Vagina (tissue), 2 donors: ENCODE measurements at places on chromosomes 5 and 9.

GRCh38 chr9:114757984-114758383, 47.9 kb downstream of the TNFSF15 start:
- DNase-seq = no peak

- DNase-seq = no peak
Measured at GRCh38 chr9:136821826-136822544, 14.2 kb downstream of the RABL6 start.

GRCh38 chr9:123689701-123690428, 240.1 kb downstream of the DENND1A start:
- no peak for DNase-seq

GRCh38 chr9:92637326-92637725, 32.6 kb downstream of the IPPK start:
- DNase-seq = peak; percentile 77

DNA sequence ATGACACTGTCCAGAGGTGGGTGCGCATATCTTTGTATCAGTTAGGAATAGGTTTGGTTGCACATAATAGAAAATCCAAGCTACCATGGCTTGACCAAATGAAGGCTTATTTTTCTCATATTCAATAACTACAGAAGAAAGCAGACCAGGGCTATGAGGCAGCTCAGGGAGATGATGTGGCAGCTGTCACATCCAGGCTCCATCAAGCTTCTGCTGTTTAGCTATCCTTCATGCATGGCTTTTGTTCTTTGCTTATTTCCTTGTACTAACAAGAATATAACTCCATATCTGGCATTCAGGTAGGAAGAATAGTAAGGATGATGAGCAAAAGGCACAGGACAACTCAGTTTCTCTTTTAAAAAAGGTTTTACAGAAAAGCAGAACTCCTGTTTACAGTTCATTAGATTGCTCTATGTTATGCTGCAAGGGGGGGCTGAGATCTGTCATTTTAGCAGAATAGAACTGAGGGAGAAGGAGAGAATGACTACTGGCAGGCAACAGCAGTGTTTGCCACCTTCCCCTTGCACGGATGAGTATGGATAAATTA, 336.1 kb downstream of the MLLT3 start:
- no peak for DNase-seq

DNA sequence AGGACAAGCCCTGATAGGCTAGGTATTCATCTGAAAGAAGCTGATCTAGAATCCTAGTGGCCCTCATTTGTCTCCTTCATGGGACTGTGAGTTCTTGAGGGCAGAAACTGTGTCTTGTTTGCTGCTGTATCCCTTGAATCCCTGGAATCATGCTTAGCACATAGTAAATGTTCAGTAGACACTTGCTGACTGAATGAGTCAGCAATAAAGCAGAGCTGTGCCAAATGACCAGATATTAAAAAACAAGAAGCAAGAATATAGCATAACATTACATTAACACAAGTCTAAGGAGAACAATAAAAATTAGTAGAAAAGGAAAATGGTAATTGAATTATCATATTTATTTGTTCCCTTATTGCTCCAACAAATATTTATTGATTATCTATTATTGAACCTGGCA, 420.5 kb downstream of the ZSWIM6 start:
- no peak for DNase-seq

DNA sequence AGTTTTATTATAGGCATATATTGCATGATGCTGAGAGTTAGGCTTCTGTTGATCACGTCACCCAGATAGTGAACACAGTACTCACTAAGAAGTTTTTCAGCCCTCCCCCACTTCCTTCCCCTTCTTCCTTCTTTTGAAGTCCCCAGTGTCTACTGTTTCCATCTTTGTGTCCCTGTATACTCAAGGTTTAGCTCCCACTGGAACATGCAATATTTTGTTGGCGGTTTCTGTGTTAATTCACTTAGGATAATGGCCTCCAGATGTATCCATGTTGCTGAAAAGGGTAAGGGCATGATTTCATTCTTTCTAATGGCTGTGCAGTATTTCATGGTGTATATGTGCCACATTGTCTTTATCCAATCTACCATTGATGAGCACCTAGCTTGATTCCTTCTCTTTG, 764.3 kb downstream of the MTRR start:
- no peak for DNase-seq

- no peak for DNase-seq
Measured at GRCh38 chr9:24912767-24913166, 367.1 kb upstream of the IZUMO3 start.

DNA sequence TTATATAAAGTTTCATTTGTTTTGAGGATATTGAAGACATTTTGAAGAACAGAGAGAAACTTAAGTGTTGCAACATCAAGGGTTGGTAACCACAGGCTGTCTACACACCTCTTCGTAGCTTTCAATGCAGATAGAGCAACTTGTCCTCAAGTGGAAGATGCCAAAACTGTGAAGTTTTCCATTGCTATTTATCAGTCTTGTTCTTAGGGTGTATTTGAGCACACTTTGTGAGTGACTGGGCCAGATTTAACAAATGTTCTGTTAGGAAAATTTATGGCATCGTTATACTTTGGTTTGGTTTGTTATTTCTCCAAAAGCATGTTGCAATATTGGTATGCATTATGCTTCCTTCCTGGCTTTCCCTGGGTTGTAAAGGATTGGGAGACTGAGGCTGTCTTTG, 31.6 kb downstream of the NNT start:
- no peak for DNase-seq

- DNase-seq = no peak
Measured at GRCh38 chr9:115374724-115375268, 256.8 kb upstream of the TNC start.

DNA sequence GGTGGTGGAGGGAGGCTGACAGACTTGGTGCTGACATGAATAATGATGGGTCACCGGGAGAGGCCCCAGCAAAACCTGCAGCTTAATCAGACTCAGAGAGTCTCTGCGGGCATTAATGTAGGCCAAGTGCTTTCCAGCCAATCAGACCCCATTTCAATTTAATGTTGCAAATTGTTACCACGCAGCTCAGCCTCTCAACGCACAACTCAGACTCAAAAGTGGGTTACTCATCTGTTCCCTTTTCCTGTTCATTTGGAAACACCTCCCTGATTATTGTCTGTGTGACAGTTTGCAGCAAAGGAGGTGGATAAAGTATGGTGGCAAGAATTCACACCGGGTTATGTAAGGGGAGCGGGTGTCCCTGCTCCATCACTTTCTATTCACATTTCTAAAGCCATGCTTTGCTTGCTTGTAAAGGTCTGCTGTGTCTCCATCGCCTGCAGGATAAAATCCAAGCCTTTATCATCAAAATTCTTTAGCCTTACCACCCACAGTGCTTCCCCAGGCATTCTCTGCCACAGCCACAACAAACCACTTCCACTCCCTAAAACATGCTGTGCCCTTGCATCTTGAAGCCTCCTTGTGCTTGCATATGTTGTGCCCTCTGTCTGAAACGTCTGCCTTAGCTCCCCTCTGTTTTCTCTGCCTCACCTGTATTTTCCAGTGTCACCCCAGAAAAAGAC, 156.5 kb downstream of the ASTN2 start:
- no peak for DNase-seq

- DNase-seq = no peak
Measured at GRCh38 chr5:150286820-150287219, 2.8 kb downstream of the CAMK2A start.

DNA sequence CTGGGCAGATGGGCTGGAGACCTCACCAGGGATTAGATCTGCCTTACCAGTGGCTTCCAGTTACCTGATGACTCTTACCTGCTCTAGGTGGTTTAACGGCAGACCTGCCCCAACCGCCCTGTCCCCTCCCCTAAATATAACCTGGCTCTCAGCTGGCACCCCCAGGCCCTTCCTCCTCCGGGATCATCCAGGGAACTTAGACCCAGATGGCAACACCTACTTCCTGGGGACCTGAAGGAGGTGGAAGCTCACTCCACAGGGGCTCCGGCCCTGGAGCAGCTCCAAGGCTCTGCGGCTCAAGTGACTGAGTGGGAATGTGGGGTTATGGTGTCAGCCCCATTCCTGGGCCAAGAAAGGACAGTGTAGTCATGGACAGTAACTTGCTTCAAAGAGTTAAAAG, 130.4 kb downstream of the OLFM1 start:
- no peak for DNase-seq

DNA sequence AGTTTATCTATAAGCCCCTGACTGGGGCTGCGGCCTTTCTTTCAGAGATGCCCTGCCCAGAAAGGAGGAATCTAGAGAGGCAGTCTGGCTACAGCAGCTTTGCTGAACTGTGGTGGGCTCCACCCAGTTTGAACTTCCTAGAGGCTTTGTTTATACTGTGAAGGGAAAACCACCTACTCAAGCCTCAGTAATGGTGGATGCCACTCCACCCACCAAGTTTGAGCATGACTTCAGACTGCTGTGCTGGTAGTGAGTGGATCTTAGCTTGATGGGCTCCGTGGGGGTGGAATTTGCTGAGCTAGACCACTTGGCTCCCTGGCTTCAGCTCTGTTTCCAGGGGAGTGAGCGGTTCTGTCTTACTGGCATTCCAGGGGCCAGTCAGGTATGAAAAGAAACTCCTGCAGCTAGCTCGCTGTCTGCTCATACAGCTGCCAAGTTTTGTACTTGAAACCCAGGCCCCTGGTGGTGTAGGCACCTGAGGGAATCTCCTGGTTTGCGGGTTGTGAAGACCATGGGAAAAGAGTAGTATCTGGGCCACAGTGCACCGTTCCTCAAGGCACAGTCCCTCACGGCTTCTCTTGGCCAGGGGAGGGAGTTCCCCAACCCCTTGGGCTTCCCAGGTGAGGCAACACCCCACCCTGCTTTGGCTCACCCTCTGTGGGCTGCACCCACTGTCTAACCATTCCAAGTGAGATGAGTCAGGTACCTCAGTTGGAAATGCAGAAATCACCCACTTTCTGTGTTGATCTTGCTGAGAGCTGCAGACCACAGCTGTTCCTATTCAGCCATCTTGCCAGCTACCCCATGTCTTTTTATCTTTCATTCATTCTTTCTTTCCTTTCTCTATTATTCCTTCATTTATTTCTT, 211.8 kb upstream of the C9orf72 start:
- DNase-seq = no peak

DNA sequence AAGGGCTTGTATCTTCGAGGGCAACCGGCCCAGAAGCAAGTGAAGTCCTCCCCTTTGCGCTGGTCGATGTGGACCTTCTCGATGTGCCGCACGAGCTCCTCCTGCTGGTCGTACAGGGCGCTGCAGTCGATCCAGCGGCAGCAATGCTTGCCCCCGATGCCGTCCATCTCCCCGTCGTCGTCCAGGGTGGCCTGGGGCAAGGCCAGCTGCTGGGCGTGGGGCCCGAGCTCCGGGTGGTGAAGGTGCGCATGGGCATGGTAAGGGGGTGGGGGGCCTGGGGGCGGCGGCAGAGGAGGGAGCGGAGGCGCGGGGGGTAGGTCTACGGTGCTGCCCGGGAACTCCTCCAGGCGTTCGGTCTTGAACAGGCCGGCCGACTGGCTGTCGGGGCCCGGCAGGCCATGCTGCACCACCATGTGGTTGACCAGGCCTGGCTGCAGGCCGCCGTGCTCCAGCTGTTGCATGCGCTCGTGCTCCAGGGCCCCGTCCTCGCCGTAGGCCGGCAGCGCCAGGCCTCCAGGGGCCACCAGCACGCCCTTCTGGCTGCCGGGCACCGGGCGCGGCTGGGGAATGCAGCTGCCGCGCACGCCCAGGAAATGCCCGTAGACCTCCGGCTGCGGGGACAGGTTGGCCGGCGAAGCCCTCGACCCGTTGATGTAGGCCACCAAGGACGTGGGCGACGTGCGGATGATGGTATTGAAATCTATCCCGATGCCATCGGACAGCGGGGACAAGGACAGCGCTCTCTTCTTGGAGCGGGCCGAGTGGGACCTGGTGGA, 181.8 kb downstream of the GLIS3 start:
- no peak for DNase-seq

DNA sequence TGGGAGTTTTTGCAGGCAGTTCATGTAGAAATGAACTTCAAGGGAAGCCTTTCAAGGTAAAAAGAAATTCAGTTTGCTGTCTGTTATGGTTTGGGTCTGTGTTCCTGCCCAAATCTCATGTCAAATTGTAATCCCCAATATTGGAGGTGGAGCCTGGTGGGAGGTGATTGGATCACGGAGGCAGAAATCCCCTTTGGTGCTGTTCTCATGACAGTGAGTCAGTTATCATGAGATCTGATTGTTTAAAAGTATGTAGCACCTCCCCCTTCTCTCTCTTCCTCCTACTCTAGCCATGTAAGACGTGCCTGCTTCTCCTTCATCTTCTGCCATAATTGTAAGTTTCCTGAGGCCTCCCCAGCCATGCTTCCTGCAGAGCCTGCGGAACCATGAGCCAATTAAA, 341.4 kb downstream of the ARHGEF28 start:
- DNase-seq = no peak

GRCh38 chr5:52875827-52876226, 88.1 kb downstream of the ITGA1 start:
- no peak for DNase-seq

DNA sequence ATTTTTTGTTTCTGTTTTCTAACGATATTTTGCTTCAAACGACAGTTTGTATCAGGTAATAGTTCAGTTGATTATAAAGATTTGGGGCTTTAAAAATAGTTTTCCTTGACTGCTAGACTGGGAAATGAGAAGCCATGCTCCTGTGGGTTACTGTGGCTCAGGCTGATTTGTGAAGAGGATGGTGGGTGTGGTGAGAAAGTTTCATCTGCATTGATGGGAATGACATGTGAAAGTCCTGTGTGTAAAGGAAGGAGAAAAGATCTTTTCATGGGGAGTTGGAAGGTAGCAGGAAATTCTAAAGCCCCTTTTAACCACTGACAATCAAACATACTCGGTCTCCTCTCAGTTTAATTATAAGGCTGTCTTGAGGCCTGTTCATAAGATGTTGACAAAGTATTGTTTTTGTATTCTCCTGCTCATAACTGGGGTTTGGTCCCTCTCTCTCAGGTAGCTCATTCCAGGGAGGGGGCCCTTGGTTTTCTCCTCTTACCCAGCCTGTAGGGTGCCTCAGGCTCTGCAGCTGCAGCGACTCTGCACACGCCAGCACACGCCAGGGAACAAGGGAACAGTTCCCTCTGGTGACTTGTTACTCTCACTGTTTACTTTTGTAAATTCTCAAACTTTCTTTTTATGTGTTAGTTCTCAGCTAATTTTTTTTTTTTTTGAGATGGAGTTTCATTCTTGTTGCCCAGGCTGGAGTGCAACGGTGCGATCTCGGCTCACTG, 91.6 kb downstream of the CARTPT start:
- no peak for DNase-seq

- DNase-seq = no peak
Measured at GRCh38 chr9:2622461-2623287, 1.1 kb downstream of the VLDLR start.

DNA sequence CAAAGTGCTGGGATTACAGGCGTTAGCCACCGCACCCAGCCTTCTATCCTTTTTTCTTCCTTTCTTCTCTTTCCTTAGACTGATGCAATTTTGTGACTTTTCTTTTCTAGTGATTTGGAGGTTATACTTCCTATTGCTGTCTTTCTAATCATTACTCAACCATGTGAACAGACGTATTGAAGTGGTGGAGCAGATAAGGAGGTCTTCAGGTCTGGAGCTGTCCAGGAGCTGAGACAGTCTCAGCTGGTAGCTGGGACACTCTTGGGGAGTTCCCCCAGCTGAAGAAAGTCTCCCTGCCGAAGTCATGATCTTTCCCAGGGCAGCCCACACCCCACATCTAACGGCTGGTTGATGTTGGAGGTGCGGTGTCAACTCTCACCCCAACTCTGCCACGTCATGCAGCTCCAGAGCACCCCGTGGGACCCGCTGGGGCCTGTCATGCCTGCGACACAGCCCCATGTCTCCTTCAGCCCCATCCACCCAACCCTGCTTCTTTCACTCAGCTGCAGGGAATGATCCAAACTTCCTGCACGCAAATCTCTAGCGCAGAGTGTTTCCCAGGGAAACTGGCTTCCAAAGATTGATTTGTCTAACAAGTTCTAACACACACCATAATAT, 41.1 kb downstream of the NSUN2 start:
- no peak for DNase-seq
